ENCODE measurements at places on chromosomes 16 and 17.

- no peak for DNase-seq
These were observed 97.5 kb downstream of the CHD9 start for GRCh38 chr16:53152329-53152728.

- no peak for DNase-seq
These were observed 154.2 kb downstream of the PITPNC1 start for GRCh38 chr17:67531291-67531690.

DNA sequence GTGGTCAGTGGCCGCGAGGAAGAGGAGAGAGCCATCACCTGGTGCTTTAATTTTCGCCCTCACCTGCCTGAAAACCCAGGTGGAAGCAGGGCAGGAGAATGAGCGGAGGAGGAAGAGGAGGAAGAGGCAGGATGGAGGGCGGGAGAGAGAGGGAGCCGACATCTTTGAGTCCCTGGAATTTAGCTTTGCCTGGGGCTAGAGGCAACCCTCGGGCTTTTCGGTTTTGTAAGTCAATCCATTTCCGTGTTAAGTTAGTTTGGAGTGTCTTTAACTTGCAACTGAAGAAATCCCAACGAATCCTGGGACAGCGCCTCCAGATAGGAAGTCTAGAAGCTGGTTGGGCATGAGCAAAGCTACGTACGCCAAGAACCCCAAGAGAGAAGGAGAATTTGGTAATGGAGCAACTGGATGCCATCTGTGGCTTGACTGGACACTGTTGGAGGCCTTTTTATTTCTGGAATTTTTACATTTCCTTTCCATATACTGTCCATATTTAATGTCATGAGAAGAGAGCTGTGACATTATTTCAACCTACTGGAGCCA, 36.9 kb upstream of the ATP2A3 start:
- no peak for DNase-seq

DNA sequence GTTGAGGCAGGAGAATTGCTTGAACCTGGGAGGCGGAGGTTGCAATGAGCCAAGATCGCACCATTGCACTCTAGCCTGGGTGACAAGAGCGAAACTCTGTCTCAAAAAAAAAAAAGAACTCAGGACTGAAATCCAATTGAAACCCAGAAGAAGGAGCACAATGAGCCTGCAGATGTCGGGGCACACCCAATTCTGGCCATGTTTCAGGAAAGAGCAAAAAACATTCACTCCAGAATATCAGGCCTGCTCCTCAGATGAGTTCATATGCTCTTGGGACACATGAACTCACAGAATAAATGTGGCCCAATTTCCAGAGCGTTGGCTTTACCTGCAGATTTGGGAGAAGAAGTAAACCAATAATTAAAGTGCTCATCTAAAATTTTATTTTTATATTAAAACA, 3.0 kb upstream of the CMTM2 start:
- no peak for DNase-seq

- DNase-seq: peak; percentile 61
These were observed 27.3 kb downstream of the KDM8 start for GRCh38 chr16:27230562-27231001.

Measured in stimulated activated CD8-positive, alpha-beta memory T cell treated with anti-CD3 and anti-CD28 coated beads, Interleukin-2, amount 100 ng/mL, for 1 hour (primary cell).